ENCODE measurements at places on chromosomes 5 and 9.

DNA sequence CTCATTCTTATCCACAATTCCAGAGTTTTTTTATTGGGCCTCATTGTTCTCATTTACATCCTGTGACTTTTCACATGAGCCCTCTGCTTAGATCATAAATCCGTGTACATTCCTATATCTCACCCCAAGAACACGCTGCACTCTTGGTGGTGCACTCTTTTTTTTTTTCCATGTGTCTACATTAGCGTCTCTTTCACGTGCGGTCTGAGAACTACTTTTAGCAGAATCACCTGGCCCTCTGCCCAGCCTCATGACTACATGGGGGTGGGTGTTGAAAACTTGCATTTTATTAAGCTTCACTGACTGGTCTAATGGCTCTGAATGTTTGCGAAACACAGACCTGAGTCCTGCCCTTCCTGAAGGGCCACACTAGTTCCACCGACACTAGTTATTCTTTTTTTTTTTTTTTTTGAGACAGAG lies 18.6 kb downstream of the C9orf57 start:
- DNase-seq, result no peak

DNA sequence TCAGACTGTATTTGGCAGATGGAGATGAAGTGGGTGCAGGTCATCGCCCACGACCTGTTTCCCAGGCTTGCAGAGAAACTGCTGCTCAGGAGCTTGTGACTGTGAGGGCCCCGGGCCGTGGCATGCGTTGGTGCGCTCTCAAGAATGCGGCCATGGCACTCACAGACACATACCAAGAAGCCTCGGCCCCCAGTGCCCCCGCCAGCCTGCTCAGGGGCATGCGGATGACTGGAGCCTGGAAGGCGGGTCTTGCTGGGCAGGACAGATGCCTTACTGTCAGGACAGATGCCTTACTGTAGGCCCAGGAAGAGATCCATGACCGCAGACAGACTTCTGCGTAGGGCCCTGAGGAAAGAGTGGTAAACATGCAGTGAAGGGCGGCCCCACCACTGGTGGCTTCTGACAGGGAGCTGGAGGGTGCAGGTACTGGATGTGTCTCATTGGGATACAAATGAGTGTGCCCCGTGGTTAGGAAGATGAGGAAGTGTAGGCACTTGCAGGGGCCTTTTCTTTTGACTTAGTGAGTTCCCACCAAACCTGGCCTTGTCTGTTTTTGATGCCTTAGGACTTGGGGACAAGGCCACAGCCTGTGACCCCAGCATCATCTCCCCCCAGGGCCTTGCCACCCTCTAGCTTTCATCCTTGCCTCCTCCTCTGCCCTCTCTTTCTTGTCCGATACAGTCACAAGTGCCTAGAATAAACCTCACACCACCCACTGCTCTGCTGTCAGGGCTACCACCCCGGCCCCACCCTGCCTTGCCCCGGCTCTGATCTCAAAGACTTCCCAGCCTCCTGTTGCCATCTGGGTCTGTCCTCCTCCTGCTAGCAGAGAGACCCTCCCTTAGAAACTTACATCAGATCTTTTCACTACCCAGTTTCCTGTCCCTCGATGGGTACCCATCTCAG lies 68.8 kb upstream of the ABL1 start:
- DNase-seq, result no peak

- no peak for DNase-seq
Measured at GRCh38 chr9:20981486-20981885, 50.0 kb downstream of the HACD4 start.

DNA sequence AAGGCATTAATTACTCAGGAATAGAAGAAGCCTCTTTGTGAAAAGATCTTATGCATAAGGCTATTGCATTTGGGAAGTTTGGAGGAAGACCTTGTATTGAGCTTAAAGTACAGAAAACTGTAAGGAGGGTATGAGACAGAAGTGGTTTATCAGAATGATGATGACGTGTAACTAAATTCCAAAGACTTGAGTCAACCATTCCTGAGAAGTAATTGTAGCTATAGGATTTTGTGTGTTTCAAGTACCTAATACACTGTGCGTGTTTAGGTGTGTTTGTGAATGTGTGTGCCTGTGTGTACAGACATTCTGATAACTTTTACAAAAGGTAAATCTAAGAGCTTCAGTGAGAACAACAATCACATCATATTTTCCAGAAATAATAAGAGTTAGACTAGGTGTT lies 46.5 kb upstream of the IRX2 start:
- no peak for DNase-seq

GRCh38 chr5:172450861-172451695 lies 3.2 kb downstream of the SH3PXD2B start:
- DNase-seq, result peak; percentile 60

GRCh38 chr9:124843456-124844034 lies 9.7 kb upstream of the WDR38 start:
- DNase-seq, result no peak

DNA sequence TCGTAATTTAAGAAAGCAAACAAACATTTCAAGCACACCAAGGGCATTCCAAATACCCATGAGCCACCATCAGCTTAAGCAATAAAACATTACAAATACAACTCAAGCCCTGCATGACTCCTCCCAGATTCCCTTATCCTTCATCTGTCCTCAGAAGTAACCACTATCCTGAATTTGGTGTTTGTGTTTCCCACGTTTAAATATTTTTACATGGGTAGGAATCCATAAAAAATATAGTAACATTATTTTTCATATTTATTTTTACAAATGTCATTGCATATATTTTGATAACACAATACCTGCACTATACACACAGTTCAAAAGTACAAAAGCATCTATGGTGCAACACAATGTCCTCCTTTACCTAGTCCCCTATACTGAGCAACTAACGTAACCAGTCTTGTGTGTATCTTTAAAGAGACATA lies 6.4 kb downstream of the PRKAA1 start:
- DNase-seq, result no peak

DNA sequence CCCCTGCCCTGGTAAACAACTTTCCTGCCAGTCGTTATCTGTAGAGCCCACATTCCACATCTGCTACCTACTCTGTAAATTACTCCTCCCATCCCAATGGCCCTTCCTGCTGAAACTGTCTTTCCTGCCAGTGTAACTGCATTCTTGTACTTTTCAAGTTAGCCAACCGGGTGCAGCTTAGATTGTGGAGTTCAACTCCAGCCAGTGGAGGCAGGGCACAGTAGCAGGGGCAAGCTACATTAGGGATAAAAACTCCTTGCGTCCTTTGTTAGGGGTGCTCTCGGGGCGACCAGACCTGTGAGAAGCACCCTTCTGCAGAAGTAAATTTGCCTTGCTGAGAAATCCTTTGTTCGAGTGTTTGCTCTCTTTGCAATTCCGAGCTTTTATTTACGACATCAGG lies 639.0 kb upstream of the TYRP1 start:
- peak; percentile 7 for DNase-seq

DNA sequence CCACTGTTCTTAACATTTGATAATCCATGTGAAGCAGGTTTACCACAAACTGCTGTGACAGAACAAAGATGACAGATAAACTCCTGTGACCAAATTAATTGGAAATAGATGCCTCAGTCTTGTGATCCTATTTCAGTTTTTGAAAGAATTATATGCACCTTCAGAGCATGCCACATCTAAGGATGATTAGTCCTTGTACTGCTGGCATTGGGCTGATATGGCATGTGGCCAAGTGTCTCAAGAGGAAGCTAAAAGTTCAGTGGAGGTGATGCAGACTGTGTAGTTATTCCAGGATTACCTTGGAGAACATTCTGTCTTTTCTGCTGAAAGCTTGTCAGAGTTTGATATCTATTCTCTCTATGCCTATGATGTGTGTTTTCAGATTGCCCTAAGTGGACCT lies 314.4 kb upstream of the EFNA5 start:
- no peak for DNase-seq

DNA sequence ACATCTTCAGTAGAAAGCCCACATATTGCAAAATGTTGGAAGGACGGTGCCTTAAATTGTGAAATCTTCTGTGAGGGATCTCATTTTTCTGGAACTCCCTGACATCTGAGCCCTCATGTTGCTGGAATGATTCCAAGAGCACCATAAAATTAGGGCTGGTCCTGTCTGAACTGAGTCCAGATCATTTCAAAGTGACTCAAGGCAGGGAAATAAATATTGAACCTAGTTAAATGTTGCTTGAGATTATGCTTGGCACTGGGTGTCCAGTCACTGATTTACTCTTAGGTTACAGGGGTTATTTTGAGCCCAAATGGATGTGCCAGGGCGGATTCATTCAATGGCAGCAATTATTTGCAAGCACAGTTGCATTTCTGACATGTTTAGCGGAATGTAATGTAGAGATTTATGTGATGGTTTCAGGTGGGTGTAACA lies 437.0 kb downstream of the PIK3R1 start:
- no peak for DNase-seq

- no peak for DNase-seq
Measured at GRCh38 chr5:82526540-82526939, 248.4 kb upstream of the RPS23 start.

GRCh38 chr5:92864591-92864990 lies 716.4 kb downstream of the NR2F1-AS1 start:
- DNase-seq, result no peak

GRCh38 chr9:38652044-38652443 lies 31.6 kb upstream of the ANKRD18A start:
- DNase-seq, result no peak

DNA sequence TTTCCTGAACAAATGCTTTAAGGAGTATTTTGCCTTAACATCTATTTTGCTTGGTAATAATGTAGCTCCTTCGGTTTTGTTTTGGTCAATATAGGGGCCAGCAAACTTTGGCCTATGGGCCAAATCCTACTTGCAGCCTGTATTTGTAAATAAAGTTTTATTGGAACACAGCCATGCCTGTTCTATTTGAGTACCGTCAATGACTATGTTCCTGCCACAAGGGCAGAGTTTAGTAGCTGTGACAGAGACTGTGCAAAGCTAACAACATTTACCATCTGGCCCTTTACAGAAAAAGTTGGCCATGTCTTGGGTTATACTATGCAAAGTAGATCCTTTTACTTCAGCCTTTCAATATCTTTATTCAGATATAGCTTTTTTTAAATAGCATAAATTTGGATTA lies 113.4 kb downstream of the NR3C1 start:
- DNase-seq, result no peak

DNA sequence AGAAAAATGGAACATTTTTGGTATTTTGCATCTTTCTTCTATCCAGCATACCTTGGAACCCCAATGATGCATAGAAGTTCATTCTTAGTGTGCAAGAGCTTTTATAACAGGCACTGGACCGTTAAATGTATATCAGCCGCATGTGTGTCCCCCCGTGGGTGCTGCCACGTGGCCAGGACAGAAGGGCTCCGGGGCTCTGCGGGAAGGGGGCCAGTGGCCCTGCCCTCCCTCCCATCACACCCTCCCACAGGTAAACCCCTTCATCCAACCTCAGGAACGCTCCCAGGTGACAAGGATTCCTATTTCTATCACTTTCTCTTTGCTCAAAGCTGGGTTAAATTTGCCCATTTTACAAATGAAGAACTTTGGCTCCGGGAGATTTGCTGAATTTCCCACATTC lies 393.4 kb upstream of the IRX4 start:
- DNase-seq, result no peak

DNA sequence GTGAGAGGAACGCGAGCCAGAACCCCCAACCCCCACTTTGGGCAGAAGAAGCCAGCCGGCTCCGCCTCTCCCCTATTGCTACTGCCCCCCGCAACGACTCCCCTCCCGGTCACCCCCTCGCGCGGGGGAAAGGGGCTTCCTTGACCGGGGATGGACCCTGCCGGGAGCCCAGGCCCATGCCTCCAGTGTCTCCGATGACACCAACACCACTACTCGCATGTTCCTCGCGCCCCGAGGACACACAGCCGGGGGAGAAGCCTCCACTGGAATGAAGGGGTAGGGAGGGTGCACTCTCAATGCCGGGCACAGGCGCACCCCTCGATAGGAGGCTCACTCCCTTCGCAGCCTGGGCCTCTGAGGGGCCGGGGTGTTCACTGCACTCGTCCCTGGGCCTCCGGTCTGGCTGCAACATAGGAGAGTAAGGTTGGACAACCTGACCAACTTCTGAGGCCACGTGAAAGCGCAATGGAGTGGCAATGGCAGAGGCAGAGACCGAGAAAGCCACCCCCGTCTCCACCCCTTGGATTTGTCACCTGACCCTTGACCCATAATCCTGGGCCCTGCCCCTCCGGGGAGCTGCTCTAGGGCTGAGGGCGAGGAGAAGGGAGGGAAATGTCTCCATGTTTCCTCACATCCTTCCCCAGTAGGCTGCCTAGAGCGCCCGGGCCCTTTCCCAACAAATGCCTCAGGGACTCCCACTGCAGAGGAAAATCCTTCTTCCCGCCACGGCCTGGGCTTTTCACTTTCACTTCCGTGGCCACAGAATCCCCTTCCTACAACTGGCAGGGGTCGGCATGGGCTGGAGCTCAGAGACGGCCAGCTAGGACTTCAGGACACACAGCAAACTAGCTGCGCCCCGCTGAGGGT lies 1.1 kb upstream of the CNTFR start:
- DNase-seq, result peak; percentile 49

DNA sequence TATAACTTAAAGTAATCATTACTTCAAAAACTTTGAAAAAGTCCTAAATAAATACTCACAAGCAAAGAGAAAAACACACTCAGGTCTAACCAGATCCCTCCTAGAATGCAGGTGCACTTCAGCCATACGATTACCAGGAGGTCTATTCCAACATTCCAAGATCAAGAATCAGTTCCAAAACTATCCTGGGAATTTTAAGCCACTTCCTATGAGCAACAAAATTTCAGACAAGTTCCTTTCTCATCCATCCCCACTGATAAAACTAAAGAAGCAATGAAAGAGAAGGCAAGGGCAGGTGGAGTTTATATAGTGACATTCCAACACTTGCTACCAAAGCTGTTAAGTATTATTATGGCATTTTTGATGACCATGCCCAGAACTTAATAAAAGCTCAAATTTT lies 29.6 kb downstream of the MLLT3 start:
- DNase-seq, result no peak

DNA sequence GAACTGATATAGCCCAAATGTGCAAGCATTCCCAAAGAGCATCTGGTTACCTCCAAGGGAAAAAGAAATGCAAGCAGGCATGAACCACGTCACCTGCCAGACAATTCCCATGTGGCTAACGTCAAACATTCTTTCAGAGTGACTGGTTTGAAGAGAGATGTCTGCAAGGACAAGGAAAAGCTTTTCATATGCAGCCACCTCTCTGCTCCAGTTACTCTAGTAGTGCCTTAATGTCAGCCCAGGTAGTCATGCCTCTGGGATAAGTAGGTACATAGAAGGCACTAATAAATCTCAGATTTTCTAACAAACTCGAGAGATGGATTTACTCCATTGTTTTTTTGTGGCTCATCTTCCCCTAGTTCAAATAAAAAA lies 96.8 kb upstream of the IFNK start:
- no peak for DNase-seq

GRCh38 chr5:5363045-5363444 lies 59.4 kb upstream of the ICE1 start:
- no peak for DNase-seq

GRCh38 chr9:132268725-132269352 lies 85.9 kb downstream of the SETX start:
- DNase-seq, result peak; percentile 74

- DNase-seq, result no peak
Measured at GRCh38 chr5:128228008-128228407, 144.4 kb downstream of the SLC12A2 start.

GRCh38 chr9:35568196-35568595 lies 36.9 kb upstream of the TESK1 start:
- DNase-seq, result no peak

GRCh38 chr5:128455841-128456361 lies 82.1 kb downstream of the FBN2 start:
- peak; percentile 79 for DNase-seq
